ENCODE measurements at places on chromosomes 11 and 22.

- no peak for DNase-seq
Measured at GRCh38 chr22:30457981-30458380, 13.8 kb downstream of the SEC14L3 start.

DNA sequence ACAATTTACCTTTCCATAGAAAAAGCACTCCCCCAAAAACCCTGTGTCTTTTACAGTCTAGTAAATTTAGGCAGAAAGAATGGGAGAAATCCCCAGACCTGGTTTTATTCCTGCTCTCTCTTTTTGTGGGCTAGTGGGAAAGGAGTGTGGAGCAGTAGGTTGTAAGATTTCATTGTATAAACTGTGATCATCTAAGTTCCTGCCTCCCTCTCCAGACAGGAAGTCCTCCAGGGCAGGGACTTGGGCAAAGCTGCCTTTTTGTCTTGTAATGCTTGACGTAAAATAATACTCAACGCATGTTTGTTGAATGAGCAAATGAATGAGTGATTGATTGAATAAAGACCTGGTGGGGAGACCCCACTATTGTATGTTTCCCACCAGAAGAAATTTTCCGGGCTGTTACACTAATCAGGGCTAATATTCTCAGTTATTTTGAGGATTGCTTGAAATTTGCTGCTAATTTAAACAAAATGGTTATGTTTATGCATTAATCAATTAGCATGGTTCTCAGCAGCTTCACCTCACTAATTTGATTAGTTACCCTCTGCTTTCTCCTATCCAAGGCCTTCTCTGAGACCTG lies 36.3 kb downstream of the CSNK2A3 start:
- no peak for DNase-seq

GRCh38 chr11:99505316-99505715 lies 484.6 kb downstream of the CNTN5 start:
- no peak for DNase-seq

DNA sequence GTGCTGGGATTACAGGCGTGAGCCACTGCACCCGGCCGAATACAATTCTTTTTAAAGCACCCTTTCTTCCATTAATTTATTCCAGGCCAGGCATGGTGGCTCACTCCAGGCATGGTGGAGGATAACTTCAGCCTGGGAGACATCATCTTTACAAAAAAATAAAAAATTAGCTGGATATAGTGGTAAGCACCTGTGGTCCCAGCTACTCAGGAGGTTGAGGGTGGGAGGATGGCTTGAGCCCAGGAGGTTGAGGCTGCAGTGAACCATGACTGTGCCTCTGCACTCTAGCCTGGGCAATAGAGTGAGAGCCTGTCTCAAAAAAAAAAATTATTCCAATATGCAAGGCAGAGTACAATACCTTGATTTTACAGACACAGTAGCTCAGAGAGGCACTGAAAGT lies 11.4 kb downstream of the TAGLN start:
- DNase-seq: no peak

DNA sequence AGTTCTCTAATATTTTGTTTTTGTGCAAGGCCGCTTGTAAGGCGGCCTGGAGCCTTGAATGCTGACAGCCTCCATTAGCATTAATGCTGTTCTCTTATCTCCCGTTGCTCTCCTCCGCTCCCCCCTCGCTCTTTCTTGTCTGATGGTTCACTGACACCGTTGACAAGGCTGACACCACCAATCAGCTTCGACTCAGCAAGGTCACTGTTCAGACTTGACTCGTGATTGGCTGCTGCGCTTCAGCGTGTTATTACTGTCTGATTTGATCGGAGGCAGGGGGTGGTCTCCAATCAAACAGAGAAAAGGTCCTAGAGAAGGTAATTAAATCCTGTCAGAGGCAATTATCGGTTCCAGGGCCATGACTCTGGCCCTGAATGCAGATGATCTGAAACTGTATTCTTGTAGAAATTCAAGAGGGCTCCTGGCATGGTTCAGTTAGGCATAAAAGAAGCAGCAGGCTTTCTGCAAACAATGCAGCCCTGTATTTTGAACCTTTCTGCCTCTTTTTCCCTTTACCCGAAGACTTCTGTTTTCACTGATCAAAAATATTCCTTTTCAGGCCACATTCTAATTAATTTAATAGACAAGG lies 49.3 kb upstream of the MPPED2 start:
- DNase-seq: no peak

DNA sequence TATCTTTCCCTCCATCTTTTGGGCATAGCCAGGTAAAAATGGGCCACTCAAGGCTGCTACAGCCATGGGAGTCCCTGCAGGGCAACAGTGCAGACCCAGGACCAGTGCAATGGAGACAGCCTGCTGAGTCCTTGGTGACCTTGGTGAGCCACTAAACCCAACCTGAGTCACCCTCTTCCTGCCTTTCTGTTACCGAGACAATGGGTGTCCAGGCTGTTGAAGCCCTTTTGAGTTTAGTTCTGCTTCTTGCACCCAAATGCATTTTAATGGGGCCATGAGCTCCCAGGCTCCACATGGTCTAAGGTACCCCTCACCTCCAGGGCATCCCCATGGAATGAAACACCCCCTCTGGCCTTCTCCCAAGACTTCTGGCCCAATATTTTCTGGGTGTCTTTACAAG lies 874 bp upstream of the PLAAT4 start:
- peak; percentile 50 for DNase-seq

DNA sequence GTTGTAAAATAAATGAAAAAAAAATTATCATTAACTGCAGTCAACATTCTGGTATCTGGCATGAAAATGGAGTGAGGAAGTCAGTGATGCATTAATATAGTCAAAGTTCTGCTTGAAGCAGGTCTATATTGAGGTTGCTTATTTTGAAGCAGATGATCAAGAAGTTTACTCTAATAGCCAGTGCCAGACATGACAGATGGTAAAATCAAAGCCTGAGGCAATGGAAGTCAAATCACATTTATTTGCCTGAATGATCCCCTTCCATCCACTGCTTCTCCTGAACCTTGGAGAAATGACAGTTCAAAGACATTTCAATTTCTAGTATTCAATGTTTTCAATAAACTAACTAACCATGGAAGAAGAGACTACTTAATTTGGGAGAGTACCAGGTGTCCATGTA lies 430.0 kb downstream of the FAM181B start:
- no peak for DNase-seq

DNA sequence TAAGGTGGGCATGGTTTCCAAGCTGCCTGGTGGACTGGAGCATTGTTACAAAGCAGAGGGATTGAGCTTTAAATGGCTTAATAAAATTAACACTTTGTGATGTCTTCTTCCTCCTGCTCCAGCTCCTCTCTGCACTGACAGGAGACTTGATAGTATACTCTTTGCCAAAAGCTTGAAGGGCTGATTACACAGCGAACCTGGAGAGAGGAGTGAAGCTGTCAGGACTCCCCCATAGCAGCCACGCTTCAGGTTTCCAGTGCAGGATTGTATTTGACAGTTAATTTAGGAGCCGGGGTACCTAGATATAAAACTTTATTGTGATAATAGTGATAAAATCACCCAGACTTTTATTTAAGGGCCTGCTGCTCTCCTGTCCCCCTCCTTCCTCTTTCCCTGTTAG lies 50.0 kb downstream of the TRIM44 start:
- no peak for DNase-seq

- DNase-seq: no peak
Measured at GRCh38 chr11:35375332-35376117, 43.8 kb downstream of the SLC1A2 start.

DNA sequence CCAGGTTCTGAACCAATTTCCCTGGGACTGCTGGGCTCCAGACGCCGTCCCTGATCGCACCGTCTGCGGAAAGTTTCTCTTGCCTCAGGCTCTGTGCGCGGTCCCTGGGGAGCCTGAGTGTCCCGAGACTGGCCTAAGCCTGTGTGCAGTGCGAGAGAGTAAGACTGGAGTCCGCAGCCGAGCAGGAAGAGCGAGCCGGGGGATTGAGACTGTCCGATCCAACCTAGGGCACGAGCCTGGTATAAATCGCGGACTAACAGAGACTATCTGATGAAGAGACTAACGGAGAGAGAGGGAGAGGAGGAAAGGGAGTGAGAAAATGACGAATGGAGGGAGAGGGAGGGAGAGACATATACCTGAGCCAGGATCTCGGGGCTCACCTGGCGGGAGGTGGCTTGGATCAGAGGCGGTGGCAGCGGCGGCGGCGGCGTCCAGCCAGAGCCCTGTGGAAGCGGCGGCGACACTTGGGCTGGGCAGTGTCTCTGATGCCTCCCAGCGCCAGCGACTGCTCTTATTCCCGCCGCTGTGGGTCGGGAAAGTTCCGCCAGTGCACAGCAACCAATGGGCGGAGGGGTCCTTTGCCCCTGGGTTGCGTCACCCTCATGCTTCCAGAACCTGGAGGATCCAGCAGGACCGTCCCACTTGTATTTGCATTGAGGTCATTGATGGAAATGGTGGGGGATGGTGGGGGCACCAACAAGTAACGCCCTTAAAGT lies at the start of gene CALCA:
CALCA (minus strand) TSS at position 487 of the 716 bp plus-strand sequence. CDS start 1,159 bp downstream, outside the sequence.
- no peak for DNase-seq

DNA sequence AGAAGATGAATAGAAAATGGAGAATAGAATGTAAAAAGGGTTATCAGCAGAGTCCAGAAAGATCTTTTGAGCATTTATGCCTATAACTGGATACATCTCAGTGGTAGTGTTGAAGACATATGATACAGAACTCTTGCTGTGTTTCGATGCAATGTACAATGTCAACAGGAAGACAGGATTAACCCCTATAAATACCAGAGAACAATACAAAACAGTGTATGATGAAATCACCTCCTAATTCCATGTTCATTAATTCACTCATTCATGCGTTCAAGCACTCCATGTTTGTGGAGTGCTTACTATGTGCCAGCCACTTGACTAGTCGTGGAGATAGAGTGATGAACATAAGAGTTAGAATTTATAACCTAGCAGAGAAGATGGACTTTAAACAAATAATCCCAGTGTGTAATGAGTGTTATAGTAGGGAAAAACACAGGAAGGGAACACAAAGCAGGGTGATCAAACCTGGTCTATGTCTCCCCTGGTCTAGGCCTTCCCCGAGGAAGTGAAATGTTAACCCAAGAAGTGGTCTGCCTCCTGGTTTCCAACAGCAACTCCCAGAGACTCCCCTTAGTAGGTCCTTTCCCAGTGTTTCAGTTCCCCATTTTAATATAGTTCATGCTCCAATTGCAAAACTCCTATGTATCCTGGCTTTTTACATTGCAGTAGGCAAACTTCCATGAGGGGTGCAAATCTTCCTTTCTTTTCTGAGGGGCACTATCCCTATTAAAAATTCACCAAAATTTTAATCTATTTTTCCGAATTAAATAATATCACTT lies 9.1 kb upstream of the SESN3 start:
- no peak for DNase-seq

GRCh38 chr11:128516886-128517285 lies 70.5 kb downstream of the ETS1 start:
- DNase-seq: no peak

DNA sequence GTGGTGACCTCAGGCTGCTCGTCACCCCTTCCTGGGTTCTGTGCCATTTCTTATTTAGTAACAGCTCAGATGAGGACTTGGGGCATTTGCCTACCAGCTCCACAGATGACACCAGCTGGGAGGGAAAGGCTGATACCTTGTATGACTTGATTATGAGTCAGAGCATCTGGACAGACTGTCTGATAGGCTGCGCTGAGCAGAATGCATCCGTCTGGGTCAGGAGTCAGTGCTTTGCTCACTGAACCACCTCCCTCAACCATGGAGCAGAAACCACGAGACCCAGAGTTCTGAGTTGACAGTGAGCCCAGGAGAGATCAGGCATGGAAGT lies 6.8 kb downstream of the ST14 start:
- DNase-seq: peak; percentile 22

- DNase-seq: no peak
Measured at GRCh38 chr11:88428959-88429358, 91.4 kb upstream of the CTSC start.

DNA sequence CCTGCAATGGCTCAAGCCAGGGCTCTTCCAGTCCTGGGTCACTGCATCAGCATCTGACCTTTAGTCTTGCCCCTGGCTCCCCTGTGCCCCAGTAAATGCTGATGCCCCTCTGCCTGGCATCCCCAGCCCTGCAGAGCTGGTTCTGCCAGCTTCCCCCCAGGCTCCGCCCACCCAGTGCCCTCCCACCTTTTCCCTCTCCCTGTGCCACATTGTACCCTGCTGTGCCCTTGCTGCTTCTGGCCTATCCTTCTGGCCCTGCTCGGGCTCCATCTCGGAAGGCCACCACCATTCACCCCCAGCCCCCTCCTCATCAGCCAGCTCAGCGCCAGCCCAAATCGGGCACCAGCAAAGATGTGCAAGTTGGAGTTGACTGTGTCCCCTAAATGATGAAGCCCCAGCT lies 7.4 kb downstream of the CAPN5 start:
- no peak for DNase-seq

DNA sequence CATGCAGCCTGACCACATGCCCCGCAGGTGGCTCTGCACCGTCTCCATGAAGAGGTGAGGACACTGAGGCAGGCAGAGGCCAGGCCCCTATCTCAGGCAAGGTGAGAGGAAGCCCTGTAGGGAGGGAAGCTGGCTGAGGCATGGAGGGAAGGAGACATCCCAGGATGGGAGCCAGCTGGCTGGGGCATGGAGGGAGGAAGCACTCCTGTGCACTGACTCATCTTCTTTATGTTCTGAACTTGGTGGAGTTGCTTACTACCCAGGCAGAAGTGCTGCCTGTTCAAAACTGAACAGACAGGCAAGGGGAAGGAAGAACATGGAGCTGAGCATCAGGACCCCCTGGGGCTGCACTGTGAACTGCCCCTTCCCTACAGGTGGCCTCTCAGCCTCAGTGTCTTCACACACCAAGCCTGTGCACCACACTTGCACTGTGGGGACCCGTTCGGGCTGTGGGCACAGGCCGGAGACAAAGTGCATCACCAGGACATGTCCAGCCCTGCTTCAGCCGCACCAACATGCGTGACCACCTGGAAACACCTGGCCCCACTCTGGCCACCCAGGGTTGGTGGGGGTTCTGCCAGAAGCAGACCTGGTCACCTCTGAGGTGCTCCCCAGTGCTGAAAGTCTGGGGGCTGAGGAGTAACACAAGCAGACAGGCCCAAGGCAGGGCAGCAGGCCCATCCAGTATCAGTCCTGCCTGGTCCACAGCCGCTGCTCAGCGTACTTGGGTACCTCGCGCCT lies 55.5 kb downstream of the DGCR2 start:
- no peak for DNase-seq

DNA sequence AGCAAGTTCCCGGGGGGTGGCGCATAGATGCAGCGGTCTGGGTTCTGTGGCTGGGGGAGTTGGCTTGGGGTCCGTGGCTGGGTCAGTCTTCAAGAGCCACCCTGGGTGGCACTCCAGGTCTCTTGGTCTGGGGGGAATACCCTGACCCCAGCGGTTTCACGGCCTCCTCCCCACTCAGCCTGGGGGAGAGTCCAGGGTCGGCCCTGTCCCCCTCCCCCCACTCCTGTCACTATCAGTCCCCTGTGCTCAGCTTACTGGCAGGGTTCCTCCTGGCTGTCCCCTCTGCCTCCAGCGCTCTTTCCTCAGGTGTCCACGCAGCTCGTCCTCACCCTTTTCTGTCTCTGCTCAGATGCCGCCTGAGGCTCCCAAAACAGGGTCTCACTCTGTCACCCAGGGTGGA lies 68.5 kb upstream of the PARVG start:
- DNase-seq: no peak

GRCh38 chr11:27968461-27968860 lies 139.5 kb downstream of the KIF18A start:
- DNase-seq: no peak

- no peak for DNase-seq
Measured at GRCh38 chr11:96227244-96227643, 115.8 kb downstream of the MAML2 start.

GRCh38 chr22:19330865-19331418 lies 39.4 kb upstream of the CLTCL1 start:
- no peak for DNase-seq

- no peak for DNase-seq
Measured at GRCh38 chr11:35308157-35308556, 111.2 kb downstream of the SLC1A2 start.

GRCh38 chr11:128604723-128605122 lies 17.4 kb upstream of the ETS1 start:
- DNase-seq: no peak
